ENCODE measurements at places on chromosomes 16 and 17.

- no peak for DNase-seq
These were observed at the start of gene KCNJ2 for GRCh38 chr17:70168977-70169708. Gene KCNJ2 (plus strand): TSS chr17:70169532. CDS start chr17:70175040, 5,508 bp downstream.

- DNase-seq, result no peak
These were observed 25.3 kb downstream of the IGF2BP1 start for GRCh38 chr17:49022391-49022941.

DNA sequence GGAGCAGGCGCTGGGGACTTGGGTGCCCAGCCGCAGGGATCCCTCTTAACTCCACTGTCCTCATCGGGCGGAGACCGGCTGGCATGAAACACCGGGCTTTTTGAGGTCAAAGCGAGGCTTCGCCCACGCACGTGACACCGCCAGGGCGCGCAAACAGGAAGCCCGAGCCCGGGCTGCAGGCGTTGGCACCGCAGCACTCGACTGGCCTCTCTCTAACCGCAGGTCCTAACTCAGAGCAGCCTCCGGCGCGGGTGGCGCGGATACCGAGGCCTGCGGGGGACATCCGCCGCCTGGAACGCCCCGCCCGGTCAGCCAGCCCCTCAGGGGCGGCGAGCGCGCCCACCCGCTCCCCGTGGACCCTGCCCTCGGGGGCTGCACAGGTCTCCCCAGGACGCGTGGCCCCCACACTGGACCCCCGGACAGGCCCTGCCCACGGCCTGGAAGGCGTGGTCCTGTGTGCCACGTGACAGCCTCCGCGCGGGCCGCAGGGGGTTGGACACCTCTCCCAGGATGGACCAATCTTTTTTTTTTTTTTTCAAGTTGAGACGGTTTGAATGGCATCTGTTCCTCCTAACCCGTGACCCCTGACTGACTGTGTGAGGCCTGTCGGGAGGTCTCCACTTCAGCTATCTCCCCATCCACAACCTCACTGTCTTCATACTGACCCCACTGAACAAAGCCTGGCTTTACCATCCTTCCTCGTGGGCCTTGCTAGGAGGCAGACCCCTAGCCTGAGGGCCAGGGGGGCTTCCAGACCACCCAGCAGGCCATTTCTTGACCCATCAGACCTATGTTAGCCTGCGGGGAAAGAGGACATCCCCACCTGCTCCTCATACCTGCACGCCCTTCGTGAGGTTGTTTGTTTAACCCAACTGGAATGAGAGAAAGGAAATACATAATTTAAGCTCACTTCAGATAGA lies 8.4 kb upstream of the SLC47A2 start:
- DNase-seq, result no peak

GRCh38 chr17:17783116-17783824 lies 53.5 kb downstream of the SREBF1 start:
- no peak for DNase-seq

- no peak for DNase-seq
These were observed 13.8 kb downstream of the JUP start for GRCh38 chr17:41772586-41773189.

DNA sequence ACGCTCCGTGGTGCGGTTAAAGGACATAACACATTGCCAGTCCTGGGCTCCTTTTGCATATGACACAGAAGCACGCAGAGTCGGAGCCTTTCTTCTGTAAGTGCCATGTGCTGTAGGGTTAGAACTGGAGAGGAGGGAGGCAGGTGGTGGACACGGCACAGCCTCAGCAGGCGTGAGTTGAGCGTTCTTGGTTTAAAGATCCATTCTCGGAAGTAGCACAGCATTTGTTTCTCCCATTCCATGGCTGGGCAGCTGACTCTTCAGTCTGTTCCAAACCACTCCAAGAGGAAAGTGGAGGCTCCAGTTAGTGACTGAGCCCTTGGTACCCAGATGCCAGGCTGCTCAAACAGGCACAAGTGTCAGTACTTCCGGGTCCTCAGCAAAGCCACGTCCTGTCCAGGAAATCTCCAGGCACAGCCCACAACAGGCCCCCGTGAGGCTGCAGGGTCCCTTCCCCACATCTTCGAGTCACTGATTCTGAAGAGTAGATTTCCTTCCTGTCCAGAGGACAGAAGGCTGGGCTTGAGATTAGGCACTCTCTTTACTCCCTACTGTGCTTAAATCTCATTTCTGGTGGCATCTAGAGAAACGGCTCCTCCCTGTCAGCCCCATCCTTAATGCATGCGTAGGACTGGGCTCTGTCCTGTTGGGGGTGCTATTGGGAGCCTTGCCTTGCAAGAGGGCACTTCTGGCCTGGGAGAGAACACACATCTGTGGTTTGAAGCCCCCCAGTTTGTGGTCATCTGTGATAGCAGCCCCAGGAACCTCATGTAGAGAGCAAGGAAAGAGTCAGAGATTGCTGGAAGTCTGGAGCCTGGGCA lies 39.6 kb upstream of the NAT9 start:
- no peak for DNase-seq

- DNase-seq, result no peak
These were observed 45.3 kb downstream of the DDX19A start for GRCh38 chr16:70391881-70392481.
